ENCODE measurements at places on chromosomes 1 and 21.

- no peak for DNase-seq
- no peaks in the 10 kb centered on the region for H3K27me3 ChIP-seq
- peak overlapping the region; percentile 84 for H3K4me3 ChIP-seq
- peak overlapping the region; percentile 39 for H3K27ac ChIP-seq
- H3K36me3 ChIP-seq, result peaks cover 33% of the 10 kb centered on the region
Measured at GRCh38 chr21:34072145-34073031, 990 bp upstream of the MRPS6 start.

- peak; percentile 19 for DNase-seq
- peaks cover 41% of the 10 kb centered on the region for H3K36me3 ChIP-seq
- H3K4me3 ChIP-seq, result peak overlapping the region; percentile 99
- H3K27ac ChIP-seq, result peak overlapping the region; percentile 93
- no peaks in the 10 kb centered on the region for H3K27me3 ChIP-seq
- peaks cover 44% of the 10 kb centered on the region for H3K4me1 ChIP-seq
Measured at GRCh38 chr1:205748403-205749233, 1.4 kb downstream of the NUCKS1 start.

DNA sequence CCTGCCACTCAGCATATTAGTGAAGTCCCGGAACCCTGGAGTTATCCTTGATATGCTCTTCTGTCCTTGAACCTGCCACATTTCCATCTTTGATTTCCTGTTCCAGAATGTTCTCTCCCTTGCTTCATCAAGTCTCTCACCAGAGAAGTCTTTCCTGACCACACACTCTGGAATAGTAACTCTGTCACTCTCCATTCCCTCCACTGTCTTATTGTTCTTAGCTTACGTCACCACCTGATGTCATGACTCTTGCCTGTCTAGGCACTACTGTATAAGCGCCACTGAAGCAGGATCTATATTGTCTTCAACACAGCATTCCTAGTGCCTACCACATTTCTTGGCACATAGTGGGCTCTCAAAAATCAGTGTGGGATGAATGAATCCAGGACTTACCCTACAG, 65.4 kb upstream of the SMYD2 start:
- H3K4me3 ChIP-seq, result no peak overlapping the region
- H3K27ac ChIP-seq, result no peak overlapping the region
- H3K27me3 ChIP-seq, result peaks cover 45% of the 10 kb centered on the region
- no peak for DNase-seq
- no peaks in the 10 kb centered on the region for H3K36me3 ChIP-seq
- H3K4me1 ChIP-seq, result peaks cover 3% of the 10 kb centered on the region

DNA sequence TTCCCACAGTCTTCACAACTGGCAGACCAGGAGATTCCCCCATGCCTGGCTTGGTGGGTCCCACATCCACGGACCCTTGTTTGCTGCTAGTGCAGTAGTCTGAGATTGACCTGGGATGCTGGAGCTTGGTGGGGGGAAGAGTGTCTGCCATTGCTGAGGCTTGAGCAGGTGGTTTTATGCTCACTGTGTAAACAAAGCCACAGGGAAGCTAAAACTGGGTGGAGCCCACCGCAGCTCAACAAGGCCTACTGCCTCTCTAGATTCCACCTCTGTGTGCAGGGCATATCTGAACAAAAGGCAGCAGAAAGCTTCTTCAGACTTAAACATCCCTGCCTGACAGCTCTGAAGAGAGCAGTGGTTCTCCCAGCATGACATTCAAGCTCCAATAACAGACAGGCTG, 177.3 kb upstream of the ETV3 start:
- H3K4me3 ChIP-seq, result no peak overlapping the region
- no peak overlapping the region for H3K27ac ChIP-seq
- H3K4me1 ChIP-seq, result no peaks in the 10 kb centered on the region

- H3K27ac ChIP-seq, result no peak within 1 kb of the TSS
- H3K36me3 ChIP-seq, result no peaks in the 10 kb centered on the region
- H3K4me1 ChIP-seq, result no peaks in the 10 kb centered on the region
- DNase-seq, result peak; percentile 12
- no peak within 1 kb of the TSS for H3K4me3 ChIP-seq
Measured at GRCh38 chr21:39867198-39867650, at the start of gene PCP4. Gene PCP4, plus strand, starts transcription at chr21:39867438. Its CDS starts 64 bp downstream, at chr21:39867502.

DNA sequence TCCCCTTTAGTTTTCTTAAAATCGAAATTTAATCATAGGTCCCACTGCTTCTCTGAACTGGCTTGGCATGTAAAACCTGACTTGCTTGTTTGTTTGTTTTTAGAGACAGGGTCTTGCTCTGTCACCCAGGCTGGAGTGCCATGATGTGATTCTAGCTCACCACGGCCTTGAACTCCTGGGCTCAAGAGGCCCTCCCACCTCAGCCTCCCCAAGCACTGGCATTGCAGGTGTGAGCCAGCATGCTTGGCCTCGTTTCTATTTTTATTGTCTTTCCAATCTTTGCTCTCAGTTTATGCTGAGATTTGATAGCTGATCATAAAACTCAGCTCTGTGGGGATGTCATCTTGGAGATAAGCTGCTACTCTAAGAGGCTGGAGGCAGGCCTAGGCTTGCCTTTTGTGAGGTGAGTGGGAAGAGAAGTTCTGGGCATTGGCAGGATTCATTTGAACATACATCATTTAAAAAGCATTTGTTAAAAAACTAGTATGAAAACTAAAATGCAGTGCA, 51.5 kb upstream of the GCLM start:
- DNase-seq, result no peak
- no peaks in the 10 kb centered on the region for H3K36me3 ChIP-seq
- H3K27me3 ChIP-seq, result peaks cover 8% of the 10 kb centered on the region
- H3K4me1 ChIP-seq, result no peaks in the 10 kb centered on the region
- H3K27ac ChIP-seq, result no peak overlapping the region

- no peak for DNase-seq
- H3K36me3 ChIP-seq, result no peaks in the 10 kb centered on the region
- peaks cover 7% of the 10 kb centered on the region for H3K27me3 ChIP-seq
- H3K27ac ChIP-seq, result no peak overlapping the region
- peaks cover 12% of the 10 kb centered on the region for H3K4me1 ChIP-seq
Measured at GRCh38 chr1:41882486-41882885, 36.2 kb downstream of the HIVEP3 start.

DNA sequence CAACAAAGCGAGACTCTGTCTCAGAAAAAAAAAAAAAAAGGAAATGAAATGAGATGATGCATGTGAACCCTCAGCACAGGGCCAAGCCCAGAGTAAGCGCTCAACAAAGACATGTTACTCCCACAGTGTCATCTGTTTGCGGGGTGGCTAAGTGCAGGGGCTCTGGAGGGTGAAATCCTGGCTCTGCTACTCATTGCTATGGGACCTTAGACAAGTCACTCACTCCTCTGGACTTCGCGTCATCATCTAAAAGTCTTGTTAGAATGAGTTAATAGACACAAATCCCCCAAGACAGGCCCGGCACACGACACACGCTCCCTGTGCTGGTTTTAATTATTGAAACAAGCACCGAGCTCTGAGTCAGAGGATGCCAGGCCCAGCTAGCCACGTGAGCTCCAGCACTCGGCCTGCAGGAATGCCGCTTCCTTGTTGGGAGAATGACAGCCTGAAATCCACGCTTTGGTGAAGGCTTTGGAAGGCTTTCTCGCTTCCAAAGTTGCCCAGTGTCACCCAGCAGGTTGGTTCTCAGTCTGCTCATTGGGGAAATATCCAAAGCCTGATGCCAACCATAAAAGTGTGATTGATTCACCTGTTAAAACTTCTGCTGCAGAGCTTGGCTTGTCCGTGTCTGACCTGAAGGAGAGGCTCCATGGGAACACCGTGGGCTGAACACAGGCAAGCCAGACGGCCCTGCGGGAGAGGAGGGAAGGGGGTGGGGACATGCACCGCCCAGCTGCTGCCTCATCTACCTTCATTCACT, 36.7 kb upstream of the TARDBP start:
- peaks cover 20% of the 10 kb centered on the region for H3K27me3 ChIP-seq
- no peaks in the 10 kb centered on the region for H3K36me3 ChIP-seq
- H3K4me1 ChIP-seq, result no peaks in the 10 kb centered on the region
- no peak overlapping the region for H3K4me3 ChIP-seq
- DNase-seq, result no peak
- H3K27ac ChIP-seq, result no peak overlapping the region

DNA sequence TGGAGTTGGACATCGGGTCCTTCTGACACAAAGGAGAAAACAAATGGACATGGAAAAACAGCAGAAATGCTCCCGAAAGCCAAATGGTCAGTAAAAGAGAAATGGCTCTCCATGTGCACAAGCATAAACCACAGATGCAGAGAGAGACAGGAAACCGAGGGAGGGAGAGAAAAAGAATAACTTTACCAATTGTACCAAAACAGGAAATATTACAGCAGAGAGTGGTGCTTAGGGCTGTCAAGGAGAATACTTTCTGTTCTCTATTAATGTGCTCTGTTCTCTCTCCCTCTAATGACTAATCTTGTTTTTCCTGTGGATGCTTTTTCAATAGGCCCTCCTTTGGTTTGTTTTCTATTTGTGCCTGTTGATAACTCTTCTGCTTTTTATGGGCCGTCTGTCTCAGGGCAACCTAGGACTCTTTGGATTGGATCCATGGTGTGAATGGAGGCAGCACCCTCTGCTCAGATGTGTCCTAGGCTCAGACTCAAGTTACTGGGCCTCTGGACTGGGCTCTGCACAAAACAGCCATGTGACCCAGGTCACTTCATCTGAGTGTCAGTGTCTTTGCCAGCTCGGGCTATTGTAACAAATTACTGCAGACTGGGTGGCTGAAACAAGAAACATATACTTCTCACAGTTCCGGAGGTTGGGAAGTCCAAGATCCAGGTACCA, 663.0 kb downstream of the NPHP4 start:
- H3K4me3 ChIP-seq, result no peak overlapping the region
- DNase-seq, result no peak
- H3K36me3 ChIP-seq, result peaks cover 4% of the 10 kb centered on the region
- no peaks in the 10 kb centered on the region for H3K27me3 ChIP-seq

- no peaks in the 10 kb centered on the region for H3K4me1 ChIP-seq
- no peak overlapping the region for H3K4me3 ChIP-seq
- no peak overlapping the region for H3K27ac ChIP-seq
- no peaks in the 10 kb centered on the region for H3K36me3 ChIP-seq
Measured at GRCh38 chr1:180360333-180361075, 130.4 kb downstream of the LHX4 start.

DNA sequence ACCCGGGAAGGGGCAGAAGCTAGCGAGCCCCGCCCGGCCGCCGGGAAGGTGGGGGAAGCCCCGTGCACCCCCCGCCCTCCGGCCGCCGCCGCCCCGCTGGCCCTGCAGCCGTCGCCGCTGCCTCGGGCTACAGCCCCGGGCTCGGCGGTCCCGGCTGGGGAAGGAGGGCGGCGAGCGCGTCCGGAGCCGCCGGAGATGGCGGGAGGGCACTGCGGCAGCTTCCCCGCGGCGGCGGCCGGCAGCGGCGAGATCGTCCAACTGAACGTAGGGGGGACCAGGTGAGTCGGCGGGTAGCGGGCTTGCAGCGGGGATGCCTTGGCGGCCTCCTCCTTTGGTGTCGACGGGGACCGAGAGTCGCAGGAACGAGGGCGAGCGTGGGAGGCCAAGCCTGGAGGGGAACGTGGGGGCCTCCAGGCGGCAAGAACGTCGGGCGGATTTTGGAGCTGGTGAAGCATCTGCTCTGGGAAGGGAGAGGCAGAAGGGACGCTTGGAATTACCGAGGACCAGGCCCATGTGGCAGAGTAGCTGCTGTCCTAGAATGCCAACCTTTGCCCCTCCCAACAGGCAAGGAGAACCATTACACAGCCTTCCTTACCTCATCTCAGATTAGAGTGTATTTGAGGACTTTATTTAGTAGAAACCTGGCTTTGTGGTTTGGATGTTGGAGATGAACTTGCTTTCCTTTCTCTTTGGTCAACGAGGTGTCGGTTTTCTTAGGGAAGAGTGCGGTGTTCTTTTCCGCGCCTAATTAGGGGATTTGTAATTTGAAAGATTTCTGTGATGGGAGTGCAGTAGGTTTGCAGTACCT, 591 bp downstream of the KCTD3 start:
- H3K4me1 ChIP-seq, result peaks cover 22% of the 10 kb centered on the region
- H3K27me3 ChIP-seq, result peaks cover 17% of the 10 kb centered on the region
- peak overlapping the region; percentile 47 for H3K27ac ChIP-seq
- H3K36me3 ChIP-seq, result no peaks in the 10 kb centered on the region

DNA sequence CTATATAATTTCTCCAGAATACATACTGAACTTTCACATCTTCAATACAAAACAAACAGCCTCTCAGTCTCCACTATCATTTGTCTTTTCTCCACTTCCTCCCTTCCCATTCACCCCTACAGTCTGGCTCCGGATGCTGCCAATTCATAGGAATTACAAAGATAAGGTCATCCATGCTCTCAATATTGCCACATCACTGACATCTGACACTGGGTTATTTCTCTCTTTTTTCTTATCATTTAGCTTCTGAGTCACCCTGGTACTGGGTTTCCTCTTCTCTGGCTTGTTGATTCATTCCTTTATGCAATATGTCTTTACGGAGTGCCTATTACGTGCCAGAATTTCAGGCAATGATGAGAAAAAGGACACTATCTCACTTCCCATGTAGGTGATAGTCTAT, 3.1 kb upstream of the SH3BP5L start:
- peak overlapping the region; percentile 56 for H3K27ac ChIP-seq
- H3K27me3 ChIP-seq, result peaks cover 2% of the 10 kb centered on the region

DNA sequence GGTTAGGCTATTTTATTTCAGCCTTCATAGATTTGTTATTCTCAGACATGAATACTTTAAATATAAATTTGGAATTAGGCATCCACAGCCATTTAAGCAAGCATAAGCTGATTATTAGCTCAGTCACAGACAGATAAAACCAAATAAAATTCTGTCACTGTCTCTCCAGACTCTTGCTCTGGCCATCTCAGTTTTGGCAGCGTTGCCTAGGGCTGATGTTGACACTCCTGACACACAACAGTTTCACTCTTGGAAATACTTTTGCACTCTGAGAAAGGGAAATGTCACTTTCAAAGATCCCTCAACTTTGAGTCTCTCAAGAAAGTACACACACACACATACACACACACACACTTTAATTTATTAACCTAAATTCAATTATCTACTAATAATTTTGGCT, 372.7 kb downstream of the BRINP3 start:
- no peaks in the 10 kb centered on the region for H3K36me3 ChIP-seq
- no peak overlapping the region for H3K27ac ChIP-seq
- H3K4me3 ChIP-seq, result no peak overlapping the region
- DNase-seq, result no peak
- no peaks in the 10 kb centered on the region for H3K4me1 ChIP-seq

DNA sequence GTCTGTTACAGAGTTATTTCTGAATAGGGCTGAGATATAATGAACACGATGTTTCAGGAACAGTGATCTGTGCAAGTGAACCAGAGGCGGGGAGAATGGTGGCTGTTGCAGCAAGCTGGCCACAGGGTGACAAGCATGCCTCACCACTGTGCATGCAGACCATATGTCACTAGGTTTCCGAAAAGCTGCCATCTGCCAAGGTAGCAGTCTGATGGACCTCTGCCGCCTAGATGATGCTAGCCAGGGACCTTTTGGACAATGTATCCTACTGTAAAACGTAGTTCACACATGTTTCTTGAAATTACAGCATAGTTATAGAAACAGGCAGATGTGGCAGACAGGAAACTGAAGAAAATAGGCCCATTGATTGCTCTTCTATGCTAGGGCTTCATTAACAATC, 204.2 kb upstream of the RRP15 start:
- H3K36me3 ChIP-seq, result no peaks in the 10 kb centered on the region
- H3K4me1 ChIP-seq, result no peaks in the 10 kb centered on the region
- no peak for DNase-seq
- H3K4me3 ChIP-seq, result no peak overlapping the region

DNA sequence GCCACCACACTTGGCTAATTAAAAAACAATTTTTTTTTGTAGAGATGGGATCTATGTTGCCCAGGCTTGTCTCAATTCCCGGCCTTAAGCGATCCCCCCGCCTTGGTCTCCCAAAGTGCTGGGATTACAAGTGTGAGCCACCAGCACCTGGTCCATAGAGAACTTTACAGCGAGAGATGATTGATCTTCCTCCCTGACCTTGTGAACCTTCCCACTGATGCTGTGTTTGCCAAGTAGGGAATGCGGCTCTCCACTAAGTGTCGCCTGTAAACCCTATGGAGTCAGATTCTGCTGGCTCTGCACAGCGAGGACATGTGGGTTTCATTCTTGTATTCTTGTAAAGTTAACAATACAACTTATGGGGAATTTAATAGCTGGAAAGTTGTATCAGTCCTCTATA, 81.3 kb upstream of the LYST start:
- H3K4me3 ChIP-seq, result no peak overlapping the region
- peaks cover 20% of the 10 kb centered on the region for H3K4me1 ChIP-seq

Data from activated T-helper 2 cell treated with anti-CD3 and anti-CD28 coated beads, Interferon-gamma antibody, Interleukin-2, Interleukin-4, amounts not matched to agents 10 μg/mL and 5 μg/mL and 100 μg/mL, durations not matched to agents 14 hours and 24 hours and 36 hours (primary cell).